T-helper 2 cell (primary cell): ENCODE measurements at places on chromosomes 13 and 19.

GRCh38 chr19:19131989-19132388 is 6.3 kb downstream of the TMEM161A start:
- DNase-seq = no peak

DNA sequence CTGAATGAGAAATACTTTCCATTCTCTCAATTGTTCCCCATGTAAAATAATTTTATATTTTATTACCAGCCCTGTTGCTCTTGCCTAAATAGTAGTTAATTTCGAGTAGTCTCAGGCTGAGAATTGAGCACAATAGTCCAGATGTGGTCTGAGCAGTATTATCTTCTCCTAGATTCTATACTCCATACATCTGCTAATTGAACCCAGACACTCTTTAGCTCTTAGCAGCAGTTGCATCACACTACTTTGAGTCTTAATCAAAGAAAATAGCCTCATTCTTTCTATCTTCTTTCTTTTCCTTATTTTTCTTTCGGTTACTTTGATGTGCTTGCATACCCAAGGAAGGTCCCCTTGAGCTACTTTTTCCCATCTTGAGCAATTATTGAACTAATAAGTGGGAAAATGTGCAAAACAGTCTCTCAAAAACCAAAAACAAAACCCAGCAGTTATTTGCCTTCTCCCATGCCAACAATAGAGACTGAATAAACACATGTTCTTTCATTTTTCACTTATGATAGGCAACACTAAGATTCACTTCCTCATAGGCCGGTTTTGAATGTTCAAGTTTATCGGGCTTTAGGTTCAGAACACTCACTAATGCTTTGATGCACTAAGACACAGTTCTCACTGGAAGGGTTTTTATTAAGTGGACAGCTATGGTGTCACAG is 204.5 kb downstream of the POU4F1 start:
- no peak for DNase-seq

- no peak for DNase-seq
Observed at GRCh38 chr13:95457294-95457693, 95.2 kb upstream of the CLDN10 start.

DNA sequence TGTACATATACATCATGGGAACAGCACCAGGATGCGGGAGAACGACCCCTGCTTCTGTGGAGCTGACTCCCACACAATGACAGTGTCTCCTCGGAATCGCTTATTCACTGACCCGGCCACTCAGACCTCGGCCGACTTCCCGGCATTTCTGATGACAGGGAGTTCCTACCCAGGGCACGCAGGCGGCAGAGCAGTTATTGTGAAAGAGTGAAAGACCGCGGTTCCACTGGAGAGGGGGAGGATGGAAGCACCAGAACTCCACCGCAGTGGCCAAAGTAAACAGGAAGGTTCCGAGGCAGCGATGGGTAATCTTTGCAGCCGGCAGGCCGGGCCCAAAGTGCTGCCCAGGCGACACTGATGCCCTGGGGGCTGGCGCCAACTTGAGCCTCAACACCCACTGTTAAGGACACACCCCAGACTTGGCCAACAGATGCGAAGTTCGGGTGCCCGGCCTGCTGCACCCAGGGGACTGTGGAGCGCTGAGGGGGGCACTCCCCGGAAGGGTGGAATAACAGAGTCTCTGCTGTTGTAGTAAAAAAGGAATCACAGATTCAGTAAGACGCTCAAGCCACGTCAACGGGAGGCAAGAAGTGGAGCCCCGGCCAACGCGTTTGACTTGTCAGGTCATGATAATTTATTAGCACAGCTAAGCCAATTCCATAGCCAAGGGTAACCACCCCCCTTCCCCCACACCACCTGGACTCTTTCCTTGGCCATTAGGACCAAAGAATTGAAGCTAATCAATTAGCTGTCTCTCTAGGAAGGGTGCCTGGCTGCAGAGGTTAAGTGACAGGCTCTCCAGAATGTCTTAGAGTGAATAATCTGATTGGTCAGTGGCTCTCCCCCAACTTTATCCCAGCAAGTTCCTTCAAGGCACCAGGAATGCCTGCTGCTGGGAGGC is 5.8 kb downstream of the MLLT1 start:
- no peak for DNase-seq

DNA sequence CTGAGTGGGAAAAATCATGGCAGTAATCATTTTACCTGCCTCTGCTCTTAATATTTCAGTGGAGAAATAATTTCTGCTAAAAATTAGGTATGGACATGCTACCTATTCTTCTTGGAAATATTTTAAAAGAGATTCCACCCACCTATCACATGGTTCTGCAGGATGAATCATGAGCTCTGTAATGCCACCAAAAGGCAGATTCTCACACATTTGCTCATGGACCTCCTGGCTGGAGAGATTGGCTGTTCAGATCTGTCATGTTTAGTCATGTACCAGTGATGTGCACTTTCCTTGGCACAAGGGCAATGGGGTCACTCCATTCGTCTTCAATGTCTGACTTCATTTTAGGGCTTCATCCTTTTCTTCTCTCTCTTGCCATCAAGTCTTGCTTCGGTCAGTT is 101.8 kb upstream of the MBNL2 start:
- no peak for DNase-seq

DNA sequence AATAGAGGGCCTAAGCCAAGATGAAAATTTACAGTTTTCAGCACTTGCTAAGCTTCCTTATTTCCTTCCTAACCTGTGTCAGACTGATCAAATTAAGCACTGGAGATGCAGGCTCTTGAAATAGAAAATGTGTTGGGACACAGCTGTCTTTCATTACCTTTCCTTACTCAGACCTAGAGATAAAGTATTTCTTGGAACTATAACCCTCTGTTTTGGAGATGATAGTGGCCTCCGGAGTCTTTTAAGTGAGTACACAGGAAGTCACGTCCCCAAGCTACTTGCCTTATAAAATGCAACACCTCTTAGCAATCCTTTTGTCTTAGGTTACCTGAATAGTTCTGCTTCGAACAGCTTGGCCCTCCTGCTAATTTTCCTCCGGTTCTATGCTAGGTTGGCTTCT is 12.4 kb upstream of the AKAP11 start:
- DNase-seq = no peak

DNA sequence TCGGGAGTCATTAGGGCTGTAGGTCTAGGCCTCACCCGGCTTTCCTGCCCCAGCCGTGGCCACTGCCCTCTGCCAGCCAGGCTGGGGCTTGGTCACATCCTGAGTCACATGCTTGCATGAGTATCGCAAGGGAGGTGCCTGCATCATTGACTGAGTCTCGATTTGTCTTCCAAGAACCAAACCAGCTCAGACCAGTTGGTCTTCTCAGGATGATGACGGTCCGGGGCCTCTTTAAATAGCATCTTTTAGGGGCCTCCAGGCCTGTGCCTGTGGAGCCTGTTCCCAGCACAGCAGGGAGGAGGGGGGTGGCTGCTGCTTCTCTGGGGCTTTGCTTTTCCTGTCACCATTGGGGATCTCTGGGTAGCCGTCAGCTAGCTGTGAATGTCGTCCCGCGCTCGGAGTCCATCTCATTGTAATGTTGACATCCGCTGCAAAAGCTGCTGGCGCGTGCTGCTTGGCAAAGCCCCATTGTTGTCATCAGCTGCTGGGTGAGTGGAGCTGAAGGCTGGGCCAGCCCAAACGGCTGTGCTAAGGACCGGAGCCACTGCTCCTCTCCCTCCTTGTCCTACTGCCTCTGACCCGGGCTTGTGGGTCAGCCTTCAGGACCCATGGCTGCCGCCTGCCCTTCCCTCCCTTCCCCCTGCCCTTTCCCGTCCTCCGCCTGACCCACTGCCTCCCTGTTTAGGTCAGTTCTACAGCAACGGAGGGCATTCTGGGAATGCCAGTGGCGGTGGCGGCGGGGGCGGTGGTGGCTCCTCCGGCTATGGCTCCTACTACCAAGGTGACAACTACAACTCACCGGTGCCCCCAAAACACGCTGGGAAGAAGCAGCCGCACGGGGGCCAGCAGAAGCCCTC is 14.3 kb upstream of the QTRT1 start:
- DNase-seq = no peak

GRCh38 chr19:14147797-14148605 is 11.6 kb upstream of the ASF1B start:
- peak; percentile 61 for DNase-seq

- no peak for DNase-seq
Observed at GRCh38 chr19:46373491-46374359, 26.8 kb downstream of the PPP5C start.

GRCh38 chr13:110583178-110583865 is 21.8 kb upstream of the RAB20 start:
- DNase-seq = no peak
